ENCODE measurements at places on chromosomes 16 and 17. TPM values are rescaled to one million over a fixed set of nuclear protein-coding genes. Genes with fewer than 3 reads are reported as not detected.

DNA sequence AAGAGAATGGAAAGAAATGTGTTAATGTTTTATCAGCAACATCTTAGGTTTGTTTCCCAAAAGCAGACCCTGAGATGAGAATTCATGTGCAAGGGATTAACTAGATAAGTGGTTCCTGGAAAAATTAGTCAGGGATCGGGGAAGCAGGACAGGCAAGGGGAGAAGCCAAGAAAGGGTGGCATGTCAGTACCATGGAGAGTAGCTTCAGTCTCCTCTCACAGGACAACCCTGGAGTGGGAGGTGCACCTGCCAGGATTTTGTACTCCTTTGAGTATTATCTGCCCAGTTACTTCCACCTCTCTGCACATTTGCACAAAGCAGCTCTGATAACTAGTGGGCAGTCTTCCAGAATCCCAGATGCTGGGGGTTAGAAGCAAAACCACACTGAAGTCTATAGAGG, 117.0 kb downstream of the RGS9 start:
- peak; percentile 9 for DNase-seq

DNA sequence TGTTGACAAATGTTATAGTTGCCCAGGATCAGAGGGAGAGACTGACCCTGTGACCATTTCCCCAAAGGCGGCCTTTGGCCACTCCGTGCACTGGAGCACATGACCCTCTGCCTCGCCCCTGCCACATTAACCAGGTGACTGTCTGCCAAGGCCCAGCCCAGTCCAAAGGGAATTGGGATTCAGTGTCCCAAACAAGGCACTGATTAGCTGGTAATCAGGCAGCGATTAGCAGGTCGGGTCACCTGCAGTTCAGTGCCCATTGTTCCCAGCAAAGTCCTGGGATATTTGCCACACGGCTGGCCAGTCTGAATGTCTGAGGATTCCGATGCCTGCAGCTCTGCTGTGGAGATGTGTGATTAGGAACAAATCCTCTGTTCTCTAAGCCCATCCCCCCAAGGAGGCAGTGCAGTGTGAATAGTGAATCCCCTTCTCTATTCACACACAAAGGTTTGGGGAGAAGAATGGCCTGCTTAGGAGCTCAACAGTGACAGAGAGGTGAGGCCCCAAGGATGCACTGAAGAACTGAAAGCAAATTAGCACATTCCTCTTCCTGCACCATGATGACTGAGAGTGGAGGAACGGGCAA, 123.1 kb upstream of the MAF start:
- no peak for DNase-seq

- no peak for DNase-seq
These were observed 46.8 kb downstream of the OMG start for GRCh38 chr17:31250229-31250628.

DNA sequence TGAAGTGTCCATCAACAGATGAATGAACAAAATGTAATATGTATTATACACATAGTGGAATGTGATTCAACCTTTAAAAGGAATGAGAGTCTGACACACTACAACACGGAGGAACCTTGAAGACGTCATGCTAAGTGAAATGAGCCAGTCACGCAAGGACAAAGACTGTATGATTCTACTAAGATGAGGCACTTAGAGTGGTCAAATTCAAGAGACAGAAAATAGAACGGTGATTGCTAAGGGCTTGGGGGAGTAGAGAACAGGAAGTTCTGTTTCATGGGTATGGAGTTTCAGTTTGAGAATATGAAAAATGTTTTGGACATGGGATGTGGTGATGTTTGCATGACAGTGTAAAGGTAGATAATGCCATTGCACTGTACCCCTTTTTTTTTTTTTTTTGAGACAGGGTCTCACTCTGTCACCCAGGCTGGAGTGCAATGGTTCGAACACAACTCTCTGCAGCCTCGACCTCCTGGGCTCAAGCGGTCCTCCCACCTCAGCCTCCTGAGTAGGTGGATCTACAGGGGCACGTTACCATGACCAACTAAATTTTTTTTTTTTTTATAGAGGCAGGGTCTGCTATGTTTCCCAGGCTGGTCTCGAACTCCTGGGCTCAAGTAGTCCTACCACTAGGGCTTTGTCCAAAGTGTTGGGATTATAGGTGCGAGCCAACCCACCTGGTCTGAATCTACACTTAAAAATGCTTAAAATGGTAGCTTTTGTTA, 2.9 kb upstream of the CCDC102A start:
- DNase-seq = no peak

- peak; percentile 62 for DNase-seq
These were observed 7.9 kb downstream of the TPSD1 start for GRCh38 chr16:1263591-1264344.

Gene PLEKHH3
- total RNA-seq = 13.7 TPM

Gene RRAD
- 0.30 TPM for total RNA-seq

Gene VMP1
- 44.5 TPM for total RNA-seq

All from SJCRH30 (cell line).